Hindlimb muscle (tissue), 1 donor: ENCODE measurements at places on chromosomes 1 and 21. TPM values are rescaled to one million over a fixed set of nuclear protein-coding genes. Genes with fewer than 3 reads are reported as not detected.

DNA sequence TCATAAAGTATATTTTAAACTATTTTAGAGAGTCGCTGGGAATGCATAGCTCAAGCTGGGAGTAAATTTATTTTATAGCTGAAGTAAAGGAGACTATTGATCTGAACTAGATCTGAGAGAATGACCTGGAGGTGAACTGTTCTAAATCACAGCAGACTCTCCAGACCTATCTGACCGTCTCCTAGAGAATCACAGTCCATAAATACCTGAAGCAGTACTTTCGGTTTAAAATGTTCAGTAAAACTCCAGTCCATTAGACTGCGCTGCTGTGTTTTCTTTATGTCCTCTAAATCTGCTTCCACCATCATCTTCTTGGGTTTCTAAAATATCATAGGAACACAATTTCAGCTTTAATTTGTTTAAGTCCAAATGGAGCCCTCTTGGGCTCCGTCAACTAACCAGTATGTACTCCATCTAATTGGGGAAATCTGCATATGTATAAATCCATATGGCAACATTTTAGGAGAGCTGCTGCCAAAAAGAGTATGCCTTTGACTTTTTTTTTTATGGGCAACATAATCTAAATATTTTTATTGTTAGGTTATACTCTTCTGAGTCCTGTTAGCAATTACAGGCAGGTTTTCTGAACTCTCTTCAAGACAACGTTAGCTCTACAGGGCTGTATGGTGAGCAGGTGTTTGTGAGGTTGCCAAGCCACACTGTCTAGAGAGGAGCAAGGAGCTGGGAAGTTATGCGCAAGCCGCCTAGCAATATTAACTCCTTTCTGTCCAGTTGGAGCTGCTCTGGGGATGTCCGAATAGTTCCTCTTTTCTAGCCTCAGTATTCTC, 111.2 kb downstream of the SPAG17 start:
- DNase-seq: peak; percentile 51

GRCh38 chr1:159882527-159882862, 17.5 kb downstream of the CFAP45 start:
- no peak for DNase-seq

Gene NKAIN1
- polyA plus RNA-seq: 1.8 TPM

DNA sequence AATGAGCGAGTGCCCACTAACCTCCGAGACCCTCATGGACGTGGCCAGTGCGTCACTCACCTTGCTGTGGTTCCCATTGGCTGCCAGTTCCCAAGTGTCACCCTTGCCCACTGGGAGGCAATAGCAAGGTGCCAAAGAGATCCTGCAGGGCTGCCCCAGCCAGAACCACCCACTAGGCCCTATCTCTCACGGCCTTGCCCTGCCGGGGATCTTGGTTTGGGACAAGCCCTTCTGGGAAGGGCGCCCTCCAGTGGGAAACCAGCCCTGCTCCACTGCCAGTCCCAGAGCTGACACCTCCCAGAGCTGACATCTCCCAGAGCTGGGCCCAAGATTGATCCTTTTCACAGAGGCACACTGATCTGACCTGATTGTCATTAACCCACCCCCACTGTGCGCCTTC, 2.1 kb upstream of the SELENON start:
- no peak for DNase-seq
